ENCODE measurements at places on chromosomes 1 and 21.

- DNase-seq, result no peak
Observed at GRCh38 chr1:83815330-83815729, 183.6 kb downstream of the TTLL7 start.

- DNase-seq, result no peak
Observed at GRCh38 chr1:207152792-207153468, 48.9 kb downstream of the C4BPA start.

- peak; percentile 39 for DNase-seq
Observed at GRCh38 chr1:10941891-10942541, 70.4 kb upstream of the TARDBP start.

- DNase-seq, result no peak
Observed at GRCh38 chr1:7406641-7407543, 364.2 kb upstream of the VAMP3 start.

GRCh38 chr1:244304656-244305055 is 147.1 kb downstream of the ADSS2 start:
- no peak for DNase-seq

DNA sequence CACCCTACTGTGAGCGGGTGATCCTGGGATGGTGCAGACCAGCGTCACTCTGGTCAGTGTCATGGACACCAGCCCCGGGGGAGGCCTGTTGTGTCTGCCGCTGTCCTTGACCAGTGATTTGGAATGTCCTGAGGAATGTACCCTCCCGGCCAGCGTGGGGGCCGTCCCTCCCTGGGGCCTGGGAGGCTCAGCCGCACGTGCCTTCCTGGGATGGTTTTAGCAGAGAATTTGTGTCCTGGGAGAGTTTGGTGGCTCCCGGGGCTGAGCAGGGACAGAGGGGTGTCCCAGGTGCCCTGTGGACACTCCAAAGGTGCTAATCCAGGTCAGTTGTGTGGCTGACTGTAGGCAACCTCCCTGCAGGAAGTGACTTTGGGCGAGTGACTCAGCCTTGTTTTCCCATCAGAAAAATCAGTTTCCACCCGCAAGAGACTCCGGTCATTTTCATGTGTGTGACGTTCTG is 6.2 kb downstream of the ARHGEF16 start:
- DNase-seq, result no peak

DNA sequence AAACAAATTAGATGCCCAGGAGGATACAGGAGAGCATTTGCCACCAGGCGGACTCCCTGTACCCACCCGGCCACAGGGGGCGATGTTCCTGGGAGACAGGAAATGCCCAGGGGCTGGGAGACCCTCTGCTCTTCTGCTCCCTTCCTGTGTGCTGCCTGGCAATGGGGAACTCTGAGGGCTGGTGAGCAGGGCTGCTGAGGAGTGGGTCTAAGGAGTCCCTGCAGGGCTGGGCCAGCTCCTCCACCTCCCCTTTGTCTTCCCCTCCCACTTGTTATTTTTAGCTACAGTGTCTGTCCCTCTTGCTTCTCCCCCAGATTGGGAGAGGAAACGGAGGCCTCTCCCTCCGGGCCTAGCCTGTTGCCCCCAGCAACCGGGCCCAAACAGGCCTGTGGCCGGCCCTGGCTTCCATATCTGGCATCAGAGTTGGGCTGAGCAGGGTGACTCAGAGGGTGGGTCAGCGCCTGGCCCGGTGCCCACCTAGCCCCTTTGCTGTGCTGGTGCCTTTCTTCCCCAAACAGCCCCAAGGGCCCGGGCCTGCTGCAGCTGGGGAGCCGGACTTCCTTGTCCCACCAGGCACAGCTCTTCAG is 11.6 kb downstream of the LMNA start:
- DNase-seq, result no peak

DNA sequence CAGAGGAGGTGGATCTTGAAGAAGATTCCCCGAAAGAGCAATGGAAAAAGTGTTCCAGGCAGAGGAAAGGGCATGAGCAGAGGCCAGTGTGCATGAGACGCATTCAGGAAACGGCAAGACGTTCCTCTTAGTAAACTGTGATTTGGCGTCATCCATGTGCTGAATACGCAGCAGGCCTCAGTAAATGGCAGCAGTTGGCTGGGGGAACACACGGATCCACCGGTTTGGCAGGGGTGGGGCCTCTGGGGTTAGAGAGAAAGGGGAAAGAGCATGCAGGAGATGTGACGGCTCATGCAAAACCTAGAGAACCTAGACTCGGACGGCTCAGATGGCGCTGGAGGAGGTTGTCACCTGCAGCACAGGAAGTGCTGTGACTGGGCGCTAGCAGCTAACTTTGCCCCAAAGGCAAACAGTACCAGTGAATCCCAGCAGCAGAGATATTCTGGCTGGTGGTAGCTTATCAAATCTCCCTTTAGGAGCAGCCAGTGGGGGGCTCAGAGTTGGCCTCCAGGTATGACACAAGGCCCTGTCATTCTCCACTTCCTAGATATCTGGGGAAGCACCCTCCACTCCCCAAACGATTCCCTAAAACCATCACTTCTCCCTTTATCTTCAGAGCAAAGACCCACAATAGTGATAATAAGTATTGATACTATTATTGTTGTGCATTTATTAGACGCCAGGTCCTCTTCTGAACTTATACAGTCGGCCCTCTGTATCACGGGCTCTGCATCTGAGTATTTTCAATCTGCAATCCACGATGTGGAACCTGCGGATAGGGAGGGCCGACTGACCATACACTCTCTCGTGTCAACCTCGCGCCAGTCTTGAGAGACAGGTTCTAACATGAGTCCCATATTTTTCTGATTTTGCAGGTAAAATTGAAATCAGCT is 7.6 kb downstream of the LAPTM5 start:
- DNase-seq, result no peak

DNA sequence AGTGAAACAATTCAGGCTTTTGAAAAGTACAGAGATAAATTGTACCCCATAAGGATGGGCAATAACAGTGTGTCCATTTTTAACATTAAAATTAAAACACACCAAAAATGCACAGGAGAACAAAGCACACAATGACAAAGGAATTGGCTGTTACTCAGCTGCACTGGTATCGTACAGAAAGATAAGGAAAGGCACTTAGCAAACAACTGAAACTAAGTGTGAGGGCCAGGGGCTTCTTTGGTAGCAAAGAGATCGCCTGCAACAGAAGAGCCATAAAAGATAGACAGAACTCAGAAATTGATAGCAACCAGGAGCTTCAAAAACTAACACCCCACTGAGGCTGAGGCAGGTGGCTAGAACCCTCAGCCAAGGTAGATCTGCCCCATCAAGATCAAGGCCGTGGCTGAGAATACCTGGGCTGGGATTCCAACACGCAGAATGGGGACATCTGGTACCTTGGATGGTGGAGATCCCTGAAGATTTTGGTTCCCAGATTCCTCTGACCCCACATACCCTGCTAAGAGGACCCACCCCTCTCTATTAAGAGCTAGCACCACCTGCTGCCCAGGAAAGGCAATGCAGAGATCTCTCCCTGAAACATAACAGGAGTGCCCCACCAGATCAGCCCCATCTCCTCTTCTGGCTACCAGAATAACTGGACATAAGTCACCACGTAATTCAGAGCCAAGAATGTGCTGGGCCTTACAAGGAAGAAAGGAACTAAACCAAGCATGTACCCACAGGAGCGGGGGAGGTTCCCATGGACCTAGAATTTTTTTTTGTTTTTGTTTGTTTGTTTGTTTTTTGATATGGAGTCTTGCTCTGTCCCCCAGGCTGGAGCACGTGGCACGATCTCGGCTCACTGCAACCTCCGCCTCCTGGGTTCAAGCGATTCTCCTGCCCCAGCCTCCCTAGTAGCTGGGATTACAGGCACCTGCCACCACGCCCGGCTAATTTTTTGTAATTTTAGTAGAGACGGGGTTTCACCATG is 16.2 kb downstream of the PLEKHO1 start:
- DNase-seq, result no peak

GRCh38 chr1:192342842-192343241 is 26.1 kb downstream of the RGS21 start:
- DNase-seq, result no peak

DNA sequence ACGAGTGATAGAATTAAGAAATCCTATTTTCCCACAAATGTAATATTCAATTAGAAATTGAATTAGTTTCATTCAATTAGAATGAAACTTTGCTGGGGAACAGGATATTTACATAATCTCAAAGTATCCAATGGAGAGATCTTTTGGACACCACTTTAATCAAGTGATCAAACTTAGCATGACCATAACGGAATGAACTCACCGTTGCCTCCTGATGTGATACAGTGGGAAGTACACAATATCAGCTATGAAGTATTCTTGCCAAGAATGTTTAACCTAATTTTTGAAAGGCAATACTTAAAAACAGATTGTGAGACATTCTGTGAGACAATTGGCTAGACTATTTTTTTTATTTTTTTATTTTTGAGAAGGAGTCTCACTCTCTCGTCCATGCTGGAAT is 16.6 kb downstream of the CDKN2C start:
- no peak for DNase-seq

- no peak for DNase-seq
Observed at GRCh38 chr1:194150242-194150641, 963.8 kb upstream of the B3GALT2 start.

DNA sequence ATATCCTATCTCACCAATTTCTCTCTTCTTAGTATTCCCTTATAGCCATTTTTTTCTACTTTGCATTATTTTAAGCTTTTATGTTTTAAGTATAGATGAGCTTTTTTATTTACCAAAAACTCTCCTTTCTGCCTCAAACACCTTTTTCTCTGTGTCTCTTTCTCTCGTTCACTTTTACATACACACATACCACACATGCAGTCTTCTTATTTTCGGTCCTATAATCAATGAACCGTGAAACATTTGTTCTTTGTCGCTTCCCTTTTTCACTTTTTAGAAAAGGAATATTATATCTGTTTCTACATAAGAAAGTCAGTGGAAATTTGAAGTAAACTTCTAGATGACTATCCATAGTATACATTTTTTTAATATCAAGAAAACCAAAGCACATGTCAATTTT is 183.2 kb downstream of the MRPL39 start:
- DNase-seq, result no peak

GRCh38 chr1:218701131-218701530 is 356.0 kb downstream of the TGFB2 start:
- DNase-seq, result no peak

GRCh38 chr1:167197692-167198091 is 23.0 kb upstream of the POU2F1 start:
- no peak for DNase-seq

DNA sequence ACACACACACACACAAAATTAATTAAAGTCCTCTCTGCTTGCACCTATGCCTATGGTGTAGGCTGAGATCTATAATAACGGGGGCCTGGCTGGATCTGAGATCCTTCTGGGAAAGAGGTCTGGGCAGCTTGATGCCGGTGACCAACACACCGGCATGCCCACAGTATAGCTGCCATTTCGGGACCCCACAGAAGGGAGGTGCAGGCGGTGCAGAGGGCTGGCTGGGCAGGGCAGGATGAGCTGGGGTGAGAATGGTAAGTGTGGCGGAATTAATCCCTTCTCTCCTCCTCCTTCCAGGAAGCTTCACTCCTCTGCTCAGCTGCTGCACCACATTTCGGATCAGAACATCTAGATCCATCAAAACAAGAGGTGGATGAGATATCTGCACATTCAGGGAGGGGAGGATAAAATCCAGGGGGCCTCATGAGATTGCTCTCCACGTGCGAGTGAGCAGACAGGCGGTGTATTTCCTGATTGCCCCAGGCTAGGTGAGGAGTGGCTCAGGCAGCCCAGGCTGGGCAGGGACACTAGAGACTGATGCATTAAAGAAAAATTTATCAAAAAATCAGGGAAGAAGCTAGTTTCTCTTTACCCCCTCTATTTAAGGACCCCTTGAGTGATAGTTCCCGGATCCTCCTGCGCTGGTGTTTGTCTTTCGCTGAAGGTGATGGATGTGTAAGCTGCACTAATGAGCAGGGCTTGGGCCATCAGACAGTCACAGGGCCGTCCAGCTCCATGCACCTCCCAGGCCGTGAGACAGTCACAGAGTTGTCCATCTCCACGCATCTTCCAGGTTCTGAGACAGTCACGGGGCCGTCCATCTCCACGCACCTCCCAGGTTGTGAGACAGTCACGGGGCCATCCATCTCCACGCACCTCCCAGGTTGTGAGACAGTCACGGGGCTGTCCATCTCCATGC is 449.9 kb downstream of the PTPRU start:
- no peak for DNase-seq

DNA sequence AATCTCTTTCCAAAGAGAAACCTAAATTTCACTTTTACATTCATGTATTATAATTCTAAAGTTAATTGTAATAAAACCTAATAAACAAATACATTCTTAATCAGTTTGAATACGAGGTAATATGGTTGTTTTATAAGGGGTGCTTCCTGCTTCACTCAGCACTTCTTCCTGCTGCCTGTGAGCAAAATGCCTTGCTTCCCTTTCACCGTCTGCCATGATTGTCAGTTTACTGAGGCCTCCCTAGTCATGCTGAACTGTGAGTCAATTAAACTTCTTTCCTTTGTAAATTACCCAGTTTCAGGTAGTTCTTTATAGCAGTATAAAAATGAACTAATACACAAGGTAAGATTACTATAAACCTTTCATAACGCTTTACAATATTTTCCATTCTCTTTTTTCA is 491.1 kb upstream of the LRRC7 start:
- DNase-seq, result no peak

GRCh38 chr1:41844255-41844654 is 74.5 kb downstream of the HIVEP3 start:
- DNase-seq, result no peak

- DNase-seq, result no peak
Observed at GRCh38 chr1:229999004-229999670, 67.9 kb upstream of the GALNT2 start.

DNA sequence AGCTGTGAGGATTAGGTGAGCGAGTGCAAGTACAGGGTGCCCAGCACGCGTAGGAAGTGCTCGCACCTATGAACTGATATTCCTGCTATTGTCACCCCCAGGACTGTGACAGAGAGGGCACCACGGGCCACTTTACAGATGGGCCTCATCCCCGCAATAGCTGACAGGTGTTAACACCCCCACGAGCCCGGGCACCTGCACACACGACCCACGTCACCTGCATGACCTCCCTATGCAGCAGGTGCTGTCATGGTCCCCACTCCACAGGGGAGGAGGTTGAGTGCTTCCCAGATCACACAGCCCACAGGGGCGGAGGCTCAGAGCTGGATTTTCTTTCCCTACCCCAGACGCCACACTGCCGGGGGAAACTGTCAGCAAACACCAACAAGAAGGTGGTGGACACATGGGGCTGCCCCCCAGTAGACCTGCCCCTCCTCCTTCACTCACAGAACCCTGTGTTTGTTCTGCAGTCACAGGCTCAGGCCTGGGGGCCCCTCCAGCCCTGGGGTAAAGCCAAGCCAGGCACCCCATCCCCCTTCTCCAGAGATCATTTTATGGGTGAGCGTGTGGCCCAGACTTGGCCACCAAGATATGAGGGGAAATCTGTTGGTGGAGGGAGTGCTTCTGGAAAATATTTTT is 465.5 kb downstream of the MATN1 start:
- no peak for DNase-seq

- no peak for DNase-seq
Observed at GRCh38 chr1:56132520-56132919, 446.8 kb downstream of the PLPP3 start.

Data from right renal cortex interstitium (tissue), 3 donors.